Omental fat pad (tissue), 4 donors: ENCODE measurements at places on chromosomes 2 and 18. TPM values are rescaled to one million over a fixed set of nuclear protein-coding genes. Genes with fewer than 3 reads are reported as not detected.

DNA sequence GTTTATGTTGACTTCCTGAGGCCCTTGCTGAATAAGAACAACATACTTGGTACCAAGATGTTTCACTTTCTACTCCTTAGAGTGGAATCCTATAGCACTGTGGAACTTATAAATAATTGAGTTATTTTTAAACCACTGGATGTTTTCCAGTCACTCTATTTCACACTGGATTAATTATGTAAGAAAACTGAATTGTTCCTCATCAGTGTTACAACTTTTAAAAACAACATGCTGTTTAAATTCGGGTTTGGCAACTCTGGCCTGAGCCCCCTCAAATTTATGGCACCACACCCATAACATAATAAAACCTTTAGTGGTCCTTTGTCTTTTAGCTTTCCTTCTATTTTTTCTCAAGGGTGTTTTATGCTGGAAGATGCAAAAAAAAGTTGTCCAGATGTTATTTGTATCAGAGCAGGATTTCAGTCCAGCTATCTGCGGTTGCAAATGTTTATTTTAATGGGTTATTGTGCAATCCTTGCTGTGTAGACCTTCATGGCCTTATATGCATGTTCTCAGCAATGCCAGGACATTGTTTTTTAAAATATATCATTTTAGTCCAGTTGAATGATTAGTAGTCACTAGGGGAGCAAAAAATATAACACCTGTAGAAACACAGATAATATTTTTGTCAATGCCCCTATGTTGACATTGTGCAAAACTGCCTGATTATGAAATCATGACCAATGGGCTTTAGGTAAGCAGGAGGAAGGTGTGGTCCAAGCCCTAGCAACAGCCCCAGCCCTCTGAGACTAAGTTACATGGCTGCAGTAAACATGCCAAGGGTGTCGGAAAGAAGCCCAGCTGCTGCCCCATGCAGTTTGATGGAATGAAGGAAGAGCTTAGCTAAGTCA is 638.0 kb upstream of the ZEB2 start:
- no peak for DNase-seq

DNA sequence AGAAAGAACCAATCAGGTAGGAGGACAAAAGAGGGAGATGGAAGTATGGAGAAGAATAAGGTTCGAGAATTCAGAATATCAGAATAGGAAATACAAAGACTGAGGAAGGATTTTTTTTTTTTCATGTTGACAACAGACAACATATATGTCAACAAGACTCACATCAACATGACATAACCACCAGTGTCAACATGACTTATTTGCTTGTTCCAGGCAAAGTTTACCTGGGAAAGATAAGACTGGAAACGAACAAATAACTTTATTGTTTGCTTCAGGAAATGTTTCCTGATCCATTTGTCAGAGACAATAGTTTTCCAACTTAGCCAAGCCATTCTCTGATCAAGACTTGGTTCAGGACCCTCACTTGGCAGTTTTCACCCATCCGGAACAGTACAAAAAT is 321.9 kb upstream of the NETO1 start:
- DNase-seq = no peak

DNA sequence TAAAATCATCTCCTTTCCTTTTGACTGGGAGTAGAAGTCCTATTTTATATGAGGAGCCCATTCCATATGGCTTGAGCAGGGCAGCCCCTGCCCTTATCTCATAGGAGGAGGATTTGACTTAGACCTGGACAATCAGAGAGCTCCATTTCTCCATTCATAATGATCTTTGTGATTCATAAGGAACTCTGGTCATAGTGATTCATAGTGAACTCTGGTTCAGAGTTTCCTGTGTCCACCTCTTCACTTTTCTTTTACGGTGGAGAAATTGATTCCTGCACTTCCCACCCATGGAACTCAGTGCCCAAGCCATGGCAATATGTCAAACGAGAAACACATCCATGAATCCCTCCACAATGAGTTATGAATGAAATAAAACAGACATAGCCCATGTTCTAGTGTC is 12.8 kb upstream of the MYO3B start:
- no peak for DNase-seq

DNA sequence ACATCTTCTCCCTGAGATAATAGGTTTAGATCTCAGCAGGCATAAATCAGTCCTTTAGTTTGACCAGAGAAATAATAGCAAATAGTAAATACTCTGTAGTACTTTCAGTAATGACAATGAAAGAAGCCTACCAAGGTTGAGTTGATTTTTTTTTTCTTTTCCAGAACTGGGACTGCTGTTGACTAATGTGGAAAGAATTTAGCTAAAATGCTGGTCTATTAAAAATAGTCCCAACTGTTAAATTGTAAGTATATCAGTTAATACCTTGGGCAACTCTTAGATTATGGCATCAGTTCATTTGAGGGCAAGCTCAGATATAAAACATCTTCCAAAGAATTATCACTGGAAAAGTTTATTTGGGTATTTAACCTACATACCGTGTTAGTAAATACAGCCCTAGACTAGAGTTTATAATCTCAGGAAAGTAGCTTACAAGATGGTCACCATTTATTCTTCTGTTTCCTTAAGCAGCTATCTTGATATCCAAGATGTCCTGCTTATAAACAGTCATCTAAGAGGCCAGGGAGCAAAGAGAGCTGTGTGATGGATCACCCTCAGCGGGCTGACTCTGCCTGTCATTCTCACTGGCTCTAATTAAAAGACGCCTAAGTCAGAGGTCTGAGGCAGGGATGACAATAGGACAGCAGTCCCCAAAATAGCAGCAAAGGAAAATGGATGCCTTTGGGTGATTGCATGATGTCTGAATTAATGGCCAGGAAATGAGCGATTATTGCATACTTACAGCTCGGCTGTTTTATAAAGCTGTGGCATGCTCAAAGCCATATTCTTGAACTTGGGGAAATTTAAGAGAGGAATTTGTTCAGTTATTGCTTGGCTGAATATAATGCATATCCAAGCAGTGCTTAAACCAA is 121.3 kb downstream of the MTX2 start:
- no peak for DNase-seq

DNA sequence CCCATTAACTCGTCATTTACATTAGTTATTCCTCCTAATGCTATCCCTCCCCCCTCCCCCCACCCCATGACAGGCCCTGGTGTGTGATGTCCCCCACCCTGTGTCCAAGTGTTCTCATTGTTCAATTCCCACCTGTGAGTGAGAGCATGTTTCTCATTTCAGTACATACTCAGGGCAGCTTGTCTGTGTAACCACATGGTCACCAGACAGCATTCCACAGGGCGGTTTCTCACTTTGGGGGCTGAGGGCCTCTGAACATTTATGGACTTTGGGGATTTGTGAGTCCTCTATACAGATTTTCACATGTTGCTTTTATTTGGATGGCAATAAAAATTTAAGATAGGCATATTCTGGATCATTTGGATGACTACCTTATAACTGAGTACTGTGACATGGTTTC is 84.0 kb downstream of the LYPD6B start:
- DNase-seq = no peak

GRCh38 chr2:157898591-157898996 is 22.5 kb upstream of the ACVR1 start:
- DNase-seq = no peak

DNA sequence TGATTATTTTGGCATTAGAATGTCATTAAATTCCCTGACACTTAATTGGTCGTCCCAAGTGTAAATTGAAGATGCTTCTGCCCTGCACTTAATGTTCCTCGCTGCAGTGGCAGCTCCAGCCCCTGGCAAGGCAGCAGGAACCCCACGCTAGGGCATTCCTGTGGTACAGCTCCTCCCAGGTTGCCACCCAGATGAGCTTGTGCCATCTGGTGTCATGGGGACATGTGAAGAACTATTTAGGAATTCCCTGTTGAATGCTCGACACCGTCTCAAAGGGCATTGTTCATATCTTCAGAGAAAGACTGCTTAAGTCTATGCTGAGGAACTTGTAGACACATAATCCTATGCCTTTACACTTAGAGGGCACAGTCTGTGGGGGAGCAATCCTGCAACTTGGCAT is 38.9 kb downstream of the BCL2L11 start:
- no peak for DNase-seq

DNA sequence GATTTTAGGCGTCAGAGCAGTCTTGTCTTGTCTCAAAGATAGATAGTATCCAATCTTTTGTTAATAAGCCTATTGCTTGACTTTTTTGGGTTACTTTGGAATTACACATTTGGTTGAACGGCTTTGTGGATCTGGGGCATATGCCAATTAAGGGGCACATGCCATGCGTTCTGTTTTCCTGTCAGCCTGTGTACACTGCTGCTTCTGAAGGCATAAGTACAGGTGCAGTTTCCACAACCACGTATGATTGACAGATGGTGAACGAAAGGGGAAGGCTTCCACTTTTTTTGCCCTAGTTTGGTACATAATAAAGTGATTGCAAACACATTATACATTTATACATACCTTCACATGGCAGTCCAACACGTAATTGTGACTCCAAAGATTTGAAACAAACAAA is 102.3 kb downstream of the RAPH1 start:
- DNase-seq = no peak

GRCh38 chr2:20551945-20552328 is 99.0 kb downstream of the HS1BP3 start:
- no peak for DNase-seq

DNA sequence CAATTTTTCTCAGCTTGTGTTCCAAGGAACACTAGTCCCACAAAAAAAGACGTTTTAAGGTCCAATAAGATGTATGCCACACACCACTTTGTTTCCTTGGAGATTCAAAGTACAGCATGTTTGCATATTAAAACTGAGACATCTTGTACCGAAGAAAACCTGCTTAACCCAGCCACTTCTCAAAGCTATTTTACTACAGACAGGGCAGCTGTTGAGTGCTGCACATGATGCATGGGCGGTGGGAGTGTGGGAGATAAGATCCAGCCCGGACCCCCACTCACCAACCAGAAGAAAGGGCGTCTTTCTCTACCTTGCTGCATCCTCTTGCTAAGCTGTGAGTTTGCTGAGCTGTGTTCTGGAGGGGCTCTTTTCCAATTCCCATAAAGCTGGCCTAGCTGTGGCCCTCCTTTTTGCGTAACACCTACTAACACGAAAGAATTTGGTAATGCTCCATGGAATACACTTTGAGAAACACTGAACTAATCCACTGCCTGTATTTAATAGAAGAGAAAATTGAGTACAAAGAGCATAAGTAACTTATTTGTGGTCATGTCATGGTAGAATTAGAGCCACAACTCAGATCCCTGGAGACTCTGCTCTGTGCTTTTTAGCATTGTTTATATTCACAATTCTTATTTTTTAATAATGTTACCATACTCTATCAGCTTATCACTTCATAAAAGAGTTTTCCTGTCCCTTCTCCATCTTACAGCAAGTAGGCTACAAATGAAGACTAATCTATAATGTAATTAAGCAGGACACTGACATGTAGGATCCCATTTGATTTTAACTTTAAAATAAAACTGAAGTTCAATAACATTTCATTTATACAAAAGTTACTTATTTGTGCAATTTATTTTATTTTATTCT is 90.0 kb downstream of the PLEKHM3 start:
- DNase-seq = no peak

DNA sequence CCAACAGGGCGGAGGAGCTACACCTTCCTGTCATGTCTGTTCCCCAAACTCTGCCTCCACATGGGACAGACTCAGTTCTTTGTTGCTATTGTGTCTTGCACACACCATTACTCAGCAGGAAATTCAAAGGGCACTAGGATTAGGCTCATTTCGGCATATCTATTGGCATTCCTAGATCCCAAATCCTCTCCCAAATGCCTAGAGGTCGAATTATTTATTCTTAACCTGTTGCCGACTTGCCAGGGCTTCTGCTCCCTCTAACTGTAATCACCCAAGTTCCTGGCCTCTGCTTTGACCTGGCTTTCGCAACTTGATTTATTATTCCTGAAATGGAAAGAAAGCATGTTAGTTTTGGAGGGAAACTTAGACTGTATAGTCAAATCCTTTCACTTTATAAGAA is 67.8 kb upstream of the ST6GAL2 start:
- DNase-seq = no peak

- no peak for DNase-seq
These were observed 70.5 kb upstream of the ITPRID2 start for GRCh38 chr2:181821049-181821448.

DNA sequence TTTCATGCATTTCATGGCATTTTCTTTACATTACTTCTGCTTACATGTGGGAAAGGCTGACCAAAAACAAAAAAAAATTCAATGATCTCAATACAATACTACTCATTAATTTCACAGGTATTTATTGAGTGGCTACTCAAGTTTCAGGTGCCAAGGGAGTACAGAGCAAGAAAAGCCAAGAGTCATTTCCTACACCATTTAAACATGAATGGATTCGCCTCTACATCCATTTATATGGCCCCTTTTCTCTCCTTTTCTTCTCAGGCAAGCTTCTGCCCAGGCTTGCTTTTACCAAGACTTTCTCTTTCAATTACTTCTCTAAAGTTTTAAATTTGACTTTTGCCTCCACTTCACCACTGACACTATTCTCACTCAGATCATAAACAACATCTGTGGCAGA is 1603.1 kb upstream of the CELF4 start:
- DNase-seq = no peak

DNA sequence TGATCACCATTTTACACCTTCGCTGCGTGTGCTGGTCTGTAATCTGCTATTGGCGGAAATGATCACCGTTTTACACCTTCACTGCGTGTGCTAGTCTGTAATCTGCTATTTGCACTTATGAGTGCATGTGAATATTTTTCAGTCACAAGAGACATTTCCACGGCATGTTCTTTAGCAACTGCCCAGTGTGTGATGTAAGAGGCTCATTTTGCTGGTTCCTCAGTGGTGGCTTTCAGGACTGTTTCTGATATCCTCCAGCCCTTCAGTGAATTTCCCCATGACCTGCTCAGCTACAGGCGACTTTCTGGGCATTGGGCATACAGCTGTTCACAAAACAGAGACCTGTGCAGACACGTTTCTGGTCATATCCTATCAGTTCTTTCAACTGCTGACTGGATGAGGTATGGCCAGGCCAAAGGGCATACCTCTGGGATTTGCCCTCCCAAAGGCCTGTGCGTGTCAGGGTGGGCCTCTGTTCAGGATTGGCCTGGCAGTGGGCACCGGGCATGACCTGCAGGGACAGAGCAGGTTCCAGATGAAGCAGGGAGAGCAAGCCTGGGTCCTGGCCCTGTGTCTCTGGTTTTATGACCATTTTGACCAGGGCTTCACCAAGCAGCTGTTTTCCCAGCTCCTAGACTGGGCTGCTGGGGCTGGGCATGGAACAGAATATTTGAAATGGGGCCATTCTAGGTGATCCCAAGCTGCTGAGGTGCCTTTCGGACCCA is 521 bp upstream of the PROM2 start:
- DNase-seq = no peak

GRCh38 chr2:45607701-45608100 is 3.4 kb downstream of the SRBD1 start:
- DNase-seq = no peak

GRCh38 chr2:75142081-75142480 is 57.2 kb downstream of the TACR1 start:
- no peak for DNase-seq

GRCh38 chr18:75802681-75803080 is 375.2 kb upstream of the SMIM21 start:
- no peak for DNase-seq

GRCh38 chr18:35193316-35193715 is 47.5 kb upstream of the ZNF397 start:
- no peak for DNase-seq

- no peak for DNase-seq
These were observed 26.0 kb upstream of the FOSL2 start for GRCh38 chr2:28366496-28367282.

Gene ACTG2
- total RNA-seq = 7.5 TPM

Gene PLA2R1
- 13.4 TPM for total RNA-seq

Gene AFG3L2
- 64.0 TPM for total RNA-seq

Gene IL36RN
- not detected for total RNA-seq

Gene GCG
- total RNA-seq = not detected

Gene BCL2
- total RNA-seq = 18.4 TPM

Gene STAMBP
- 27.0 TPM for total RNA-seq

Gene FAM110C
- total RNA-seq = 9.5 TPM
